ENCODE measurements at places on chromosomes 4 and X.
A peak's percentile ranks its signal among the peaks of the same experiment; 100 is the strongest.

DNA sequence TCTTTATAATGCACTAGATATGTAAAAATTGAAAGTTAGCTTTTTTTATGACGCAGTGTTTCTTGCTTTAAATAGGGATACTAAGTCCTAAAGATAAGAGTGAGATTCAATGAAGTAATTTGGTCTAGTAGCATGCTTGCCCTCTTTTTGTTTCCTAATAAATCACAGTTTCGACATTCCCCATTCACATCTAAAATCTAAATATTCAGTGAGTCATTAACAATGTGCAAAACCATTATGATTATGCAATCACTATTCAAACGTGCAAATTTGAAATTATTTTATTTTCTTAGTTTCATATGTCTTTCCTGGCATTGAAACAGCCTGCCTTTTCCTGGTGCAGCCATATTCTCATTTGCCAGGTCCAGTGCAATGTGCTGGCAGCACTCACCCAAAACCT is 1350.5 kb upstream of the PABPC4L start:
- DNase-seq: no peak

DNA sequence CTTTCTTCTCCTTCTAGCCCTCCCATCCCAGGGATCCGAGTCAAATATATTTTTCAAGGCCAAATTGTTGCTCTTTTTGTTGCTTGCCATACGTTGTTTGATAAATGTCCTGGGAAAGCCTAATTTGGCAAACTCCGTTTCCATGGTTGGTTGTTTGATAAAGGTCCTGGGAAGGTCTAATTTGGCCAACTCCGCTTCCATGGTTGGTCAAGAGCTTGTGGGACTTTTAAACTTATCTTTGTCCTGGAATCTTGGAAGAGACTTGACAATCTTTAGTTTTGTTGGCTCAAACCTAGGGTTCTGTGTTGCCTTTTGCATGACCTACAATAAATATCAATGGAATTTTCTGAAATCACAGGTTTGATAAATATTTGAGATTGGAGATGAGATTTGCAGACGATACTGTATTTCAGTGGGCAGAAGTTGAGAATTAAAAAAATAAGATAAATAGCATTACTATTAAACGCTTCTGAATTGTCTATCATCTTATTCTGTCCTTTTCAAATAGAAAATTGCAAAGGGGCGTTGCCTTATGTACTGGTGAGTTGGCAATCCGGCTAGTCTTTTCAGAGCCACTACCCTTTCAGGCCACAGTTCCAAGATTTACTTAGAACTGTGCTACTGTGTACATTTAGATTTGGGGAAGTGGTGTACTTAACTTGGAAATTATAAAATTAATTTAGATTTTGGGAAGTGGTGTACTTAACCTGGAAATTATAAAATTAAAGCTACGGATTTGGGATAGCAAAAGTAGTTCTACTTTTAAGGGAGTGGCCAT is 804 bp downstream of the OSTC start:
- DNase-seq: peak; percentile 77

GRCh38 chr4:4762909-4763821 is 96.3 kb upstream of the MSX1 start:
- peak; percentile 81 for DNase-seq

DNA sequence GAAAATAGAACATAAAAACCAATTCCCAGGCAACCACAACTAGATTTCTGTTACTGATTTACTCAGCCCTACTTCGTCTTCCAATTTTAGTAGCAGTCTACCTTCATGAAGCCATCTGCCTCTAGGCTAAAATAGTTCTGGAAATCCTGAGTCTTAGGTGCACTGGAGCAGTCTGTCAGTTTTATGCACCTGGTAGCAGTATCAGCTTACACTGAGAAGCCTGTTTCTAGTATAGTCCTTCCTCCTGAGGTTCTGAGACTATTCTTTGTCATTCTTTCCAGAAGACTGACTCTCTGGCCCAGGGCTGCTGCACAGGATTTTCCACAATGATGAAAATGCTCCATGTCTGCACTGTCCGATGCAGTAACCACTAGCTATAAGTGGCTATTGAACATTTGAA is 16.9 kb upstream of the HPRT1 start:
- no peak for DNase-seq

GRCh38 chrX:43958529-43958928 is 14.7 kb downstream of the NDP start:
- peak; percentile 80 for DNase-seq

DNA sequence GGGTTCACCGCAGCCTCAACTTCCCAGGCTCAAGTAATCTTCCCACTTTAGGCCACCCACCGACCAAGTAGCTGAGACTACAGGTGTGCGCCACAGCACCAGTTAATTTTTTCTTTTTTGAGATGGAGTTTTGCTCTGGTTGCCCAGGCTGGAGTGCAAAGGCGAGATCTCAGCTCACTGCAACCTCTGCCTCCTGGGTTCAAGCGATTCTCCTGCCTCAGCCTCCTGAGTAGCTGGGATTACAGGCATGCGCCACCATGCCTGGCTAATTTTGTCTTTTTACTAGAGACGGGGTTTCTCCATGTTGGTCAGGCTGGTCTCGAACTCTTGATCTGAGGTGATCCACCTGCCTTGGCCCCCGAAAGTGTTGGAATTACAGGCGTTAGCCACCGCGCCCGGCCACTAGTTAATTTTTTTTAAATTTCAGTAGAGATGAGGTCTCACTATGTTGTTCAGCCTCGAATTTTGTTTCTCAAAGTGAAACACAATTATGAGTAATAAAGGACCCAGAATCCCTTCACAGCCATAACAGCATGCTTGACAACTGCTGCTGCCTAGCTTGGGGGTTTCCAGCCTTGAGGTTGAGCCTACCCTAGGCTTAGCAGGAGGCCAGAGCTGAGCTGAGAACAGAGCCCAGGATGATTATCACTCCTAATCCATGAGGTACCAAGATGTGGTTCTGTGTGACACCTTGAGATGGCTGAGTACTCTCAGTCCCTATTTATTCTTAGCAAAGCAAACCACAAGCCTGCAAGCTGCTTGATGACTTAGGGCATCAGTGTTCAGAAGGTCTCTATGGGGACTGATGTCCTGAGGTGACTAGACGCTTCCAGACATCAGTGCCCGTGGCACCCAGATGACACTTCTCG is 41.6 kb upstream of the NKRF start:
- no peak for DNase-seq

- DNase-seq: no peak
Observed at GRCh38 chr4:155789391-155789790, 30.6 kb downstream of the GUCY1B1 start.

DNA sequence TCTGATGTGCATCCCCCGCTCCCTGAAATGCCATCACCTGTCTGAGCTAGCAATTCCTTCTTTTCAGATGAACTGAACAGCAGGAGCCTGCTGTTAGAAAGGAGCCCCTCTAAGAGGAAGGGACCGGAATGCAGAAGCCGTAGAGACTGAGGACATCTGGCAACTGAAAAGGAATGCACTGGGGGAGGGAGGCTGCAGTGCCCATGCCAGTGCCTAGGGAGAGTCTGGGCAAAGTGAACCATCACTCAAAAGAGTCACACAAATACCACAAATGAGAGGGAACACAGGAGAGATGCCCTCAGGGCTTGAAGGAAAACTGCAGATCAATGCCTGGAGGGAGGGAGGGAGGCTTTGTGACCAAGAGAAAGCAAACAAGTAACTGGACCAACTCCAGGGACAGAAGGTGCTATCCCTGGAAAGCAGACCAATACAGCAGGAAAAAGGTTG is 93.9 kb upstream of the CBR4 start:
- DNase-seq: peak; percentile 43

DNA sequence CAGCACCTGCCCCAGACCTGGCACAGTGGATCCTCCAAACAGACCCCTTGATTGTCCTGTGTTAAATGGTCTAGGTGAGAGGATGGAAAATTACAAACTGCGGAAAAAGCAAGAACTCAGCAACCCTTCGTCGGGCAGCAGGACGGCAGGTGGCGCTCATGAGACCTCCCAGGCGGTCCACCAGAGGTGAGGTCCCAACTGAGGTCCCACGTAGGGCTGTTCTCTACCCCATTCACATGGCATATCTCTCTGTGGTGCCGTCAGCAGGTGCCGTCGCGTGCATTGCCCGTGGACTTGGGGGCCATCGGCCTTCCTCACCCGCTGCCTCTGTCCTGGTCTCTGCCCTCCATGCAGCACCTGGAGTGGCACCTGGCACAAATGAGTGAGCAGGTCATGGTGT is 88.2 kb downstream of the CRMP1 start:
- no peak for DNase-seq

- no peak for DNase-seq
Observed at GRCh38 chrX:155144926-155145325, 71.3 kb upstream of the VBP1 start.

DNA sequence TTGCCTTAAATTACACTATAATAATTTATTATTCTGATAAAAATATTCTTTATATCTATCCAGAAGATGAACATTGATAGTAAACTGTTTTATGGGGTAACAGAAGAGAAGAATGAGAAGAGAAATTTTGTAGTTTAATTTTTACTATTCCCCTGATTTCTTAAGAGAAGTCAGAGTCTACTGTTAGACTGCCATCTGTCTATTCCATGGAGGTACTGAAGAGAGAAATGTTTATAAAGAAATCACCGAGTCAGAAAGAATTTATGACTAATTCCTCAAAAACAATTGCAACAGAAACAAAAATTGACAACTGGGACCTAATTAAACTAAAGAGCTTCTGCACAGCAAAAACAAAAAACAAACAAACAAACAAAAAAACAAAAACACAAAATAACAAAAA is 149.9 kb downstream of the FGF16 start:
- peak; percentile 39 for DNase-seq

DNA sequence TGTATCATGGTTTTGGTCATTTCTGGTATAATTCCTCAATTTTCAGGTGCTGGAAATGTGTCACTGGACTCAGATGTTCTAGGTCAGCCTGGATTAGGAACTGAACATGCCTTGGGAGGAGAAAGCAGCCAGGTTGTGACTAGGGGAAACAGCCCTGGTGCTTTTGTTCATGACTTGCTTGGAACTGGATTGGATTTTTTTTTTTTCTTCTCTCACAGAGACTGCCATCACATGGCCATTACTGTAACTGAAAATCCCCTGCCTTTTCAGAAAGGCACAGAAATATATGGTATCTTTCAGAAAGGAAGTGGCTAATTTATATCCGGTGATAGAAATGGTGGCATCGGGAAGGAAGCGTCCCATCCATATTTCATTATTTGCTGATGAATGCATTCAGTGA is 34.6 kb downstream of the SEPTIN11 start:
- peak; percentile 75 for DNase-seq

DNA sequence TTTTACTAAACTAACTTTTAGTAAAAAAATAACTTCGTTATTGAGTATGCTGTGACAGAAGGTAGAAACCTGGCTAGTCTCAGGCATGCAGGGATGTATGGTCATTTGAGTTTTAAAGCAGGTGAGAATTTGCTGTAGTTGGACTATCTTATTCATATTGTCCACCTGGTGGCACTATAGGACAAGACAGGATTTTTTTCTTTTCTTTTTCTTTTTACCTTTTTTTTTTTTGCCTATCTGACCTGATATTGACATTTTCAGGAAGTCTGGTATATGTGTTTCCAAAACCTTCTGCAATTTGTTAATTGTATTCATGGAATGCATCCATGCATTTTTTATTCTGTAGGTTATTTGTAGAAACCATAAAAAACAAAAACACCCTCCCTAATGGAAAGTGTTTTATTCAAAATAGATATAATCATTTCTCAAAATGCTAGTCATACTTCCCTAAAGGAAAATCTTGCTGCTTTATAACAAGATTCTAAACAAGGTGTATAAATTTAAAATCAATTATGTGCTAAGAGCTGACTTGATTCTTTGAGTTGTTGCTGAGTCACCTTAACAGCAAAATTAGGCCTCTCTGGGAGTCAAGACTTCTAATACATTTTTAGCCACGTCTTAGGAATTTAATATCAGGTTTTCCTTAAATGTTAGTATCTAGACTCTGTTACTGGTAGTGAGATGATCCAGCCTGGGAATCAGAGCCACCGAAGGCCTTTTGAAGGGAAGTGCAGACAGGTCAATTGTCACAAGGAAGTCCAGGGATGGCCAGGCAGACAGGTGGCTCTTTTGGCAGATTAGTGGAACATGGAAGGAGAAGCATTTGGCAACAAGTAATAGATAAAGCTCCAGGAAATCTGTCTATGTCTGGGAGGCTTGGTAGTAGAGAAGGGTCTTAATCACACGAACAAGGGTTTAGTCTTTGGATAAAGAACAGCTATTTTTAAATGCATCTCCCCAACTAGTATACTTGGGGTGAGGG is 201.3 kb upstream of the GNPDA2 start:
- peak; percentile 9 for DNase-seq

DNA sequence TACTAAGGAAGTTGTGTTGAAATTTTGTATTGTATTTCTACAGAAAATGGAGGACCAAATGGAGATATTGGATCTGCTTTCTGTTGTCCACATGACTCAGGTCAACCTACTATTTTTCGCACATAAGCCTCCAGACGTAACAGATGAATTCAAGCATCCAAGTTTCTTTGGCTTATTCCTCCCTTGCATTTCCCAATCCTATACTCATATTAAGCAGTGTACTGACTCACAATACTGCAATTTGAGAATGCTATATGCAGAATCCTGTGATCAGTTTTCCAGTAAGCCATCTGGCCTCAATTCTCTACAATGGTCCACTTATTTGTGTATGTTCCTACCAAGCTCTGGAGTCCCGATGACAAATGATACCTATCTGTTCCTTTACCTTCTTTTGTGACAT is 75.7 kb downstream of the ASB9 start:
- no peak for DNase-seq

- DNase-seq: no peak
Observed at GRCh38 chr4:900073-900472, 32.0 kb downstream of the GAK start.

- no peak for DNase-seq
Observed at GRCh38 chr4:57220734-57221133, 110.5 kb upstream of the IGFBP7 start.

- peak; percentile 79 for DNase-seq
Observed at GRCh38 chr4:121785479-121785878, 15.6 kb upstream of the EXOSC9 start.

- peak; percentile 57 for DNase-seq
Observed at GRCh38 chr4:33924239-33924638, 2320.1 kb downstream of the ARAP2 start.

DNA sequence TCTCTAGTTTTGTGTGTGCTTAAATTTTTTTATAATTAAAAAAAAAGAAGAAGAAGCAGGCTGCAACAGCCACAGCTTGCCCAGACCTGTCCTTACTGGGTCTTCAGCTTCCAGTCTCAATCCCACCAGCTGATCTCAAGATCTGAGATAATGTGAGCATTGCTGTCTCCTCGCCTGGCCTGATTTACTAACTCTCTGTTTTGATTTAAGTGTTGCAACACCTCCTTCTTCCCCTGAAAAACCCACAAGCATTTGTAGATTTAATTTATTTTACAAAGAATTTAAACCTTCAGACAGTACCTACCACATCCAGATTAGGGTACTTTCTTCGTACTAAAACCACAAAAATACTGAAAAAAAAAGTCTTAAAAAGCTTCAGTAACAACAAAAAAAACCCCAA is 38.0 kb downstream of the FAM241A start:
- DNase-seq: no peak

- DNase-seq: no peak
Observed at GRCh38 chrX:110268886-110269285, 49.0 kb downstream of the AMMECR1 start.

GRCh38 chrX:72346302-72346949 is 40.7 kb upstream of the CITED1 start:
- DNase-seq: no peak

Measured in fibroblast of skin of scalp (primary cell).